ENCODE measurements at places on chromosomes 7 and 10.

DNA sequence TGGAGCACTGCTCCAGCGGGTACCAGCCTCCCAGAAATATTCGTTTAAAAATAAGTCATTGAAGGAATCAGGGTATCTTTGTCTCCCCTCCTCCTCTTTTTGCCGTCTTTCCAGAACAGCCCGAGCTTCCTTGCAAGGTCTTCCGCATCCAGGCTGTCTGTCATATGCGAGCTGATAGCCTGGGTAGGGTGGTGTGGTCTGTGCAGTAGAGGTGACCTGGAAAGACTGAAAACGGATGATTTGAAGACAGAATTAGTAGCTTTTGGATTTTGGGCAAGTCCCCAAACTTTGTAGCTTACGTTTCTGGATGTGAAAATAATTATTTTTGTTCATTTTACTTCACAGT, 480 bp downstream of the VPS50 start:
- peak; percentile 51 for DNase-seq

- no peak for DNase-seq
Measured at GRCh38 chr7:30323006-30323355, 38.6 kb downstream of the ZNRF2 start.

DNA sequence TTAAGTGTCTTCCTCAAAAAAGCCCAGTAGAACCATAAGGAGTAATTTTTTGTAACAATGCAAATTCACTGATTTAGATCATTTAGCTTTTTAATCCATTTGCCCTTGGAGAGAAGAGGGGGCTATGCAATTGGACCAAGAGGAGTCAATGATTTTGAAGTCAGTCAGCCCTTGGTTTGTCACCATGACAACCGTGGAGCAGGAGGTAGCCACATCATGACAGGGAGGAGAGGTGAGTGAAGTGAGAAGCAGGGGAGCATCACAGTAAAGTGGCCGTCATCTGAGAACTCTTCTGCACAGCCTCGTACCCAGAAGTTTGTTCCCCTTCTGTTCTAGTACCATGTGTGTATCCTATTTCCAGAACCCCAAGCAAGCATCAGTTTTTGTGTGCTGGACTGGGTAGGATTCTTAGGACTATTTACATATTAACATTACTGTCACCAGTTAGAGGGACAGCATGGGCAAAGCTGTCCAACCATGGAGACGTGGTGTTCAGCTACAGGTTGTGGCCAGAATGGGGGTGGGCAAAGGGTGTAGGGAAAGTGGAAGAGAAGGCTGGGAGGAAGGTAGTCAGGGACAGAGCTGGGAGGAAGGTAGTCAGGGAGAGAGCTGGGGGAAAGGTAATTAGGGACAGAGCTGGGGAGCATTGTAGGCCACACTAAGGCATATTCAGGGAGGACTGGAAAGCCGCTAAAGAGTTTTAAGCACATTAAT, 13.1 kb downstream of the UBE3C start:
- DNase-seq, result no peak

GRCh38 chr10:102342958-102343357, 52.5 kb upstream of the NFKB2 start:
- DNase-seq, result no peak

DNA sequence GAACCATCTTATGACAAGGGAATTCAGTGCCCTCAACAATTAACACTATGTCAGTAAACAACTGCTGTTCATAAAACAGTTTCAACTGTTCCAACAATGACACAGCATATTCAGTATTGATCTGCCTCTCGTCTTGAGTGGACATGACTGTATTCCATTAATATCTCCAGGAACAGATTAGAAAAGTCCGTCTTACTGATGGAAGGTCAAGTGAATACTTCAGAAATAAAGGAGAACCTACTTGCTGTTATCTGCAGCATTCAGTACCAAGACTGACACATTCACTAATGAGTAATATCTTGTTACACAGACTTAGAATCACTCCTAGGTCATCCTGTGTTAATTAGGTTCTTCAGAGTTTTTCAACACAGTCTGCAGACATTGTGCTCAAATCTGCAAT, 12.1 kb downstream of the KBTBD2 start:
- DNase-seq, result no peak

- peak; percentile 62 for DNase-seq
Measured at GRCh38 chr7:142669074-142669654, 80.1 kb upstream of the PRSS1 start.

DNA sequence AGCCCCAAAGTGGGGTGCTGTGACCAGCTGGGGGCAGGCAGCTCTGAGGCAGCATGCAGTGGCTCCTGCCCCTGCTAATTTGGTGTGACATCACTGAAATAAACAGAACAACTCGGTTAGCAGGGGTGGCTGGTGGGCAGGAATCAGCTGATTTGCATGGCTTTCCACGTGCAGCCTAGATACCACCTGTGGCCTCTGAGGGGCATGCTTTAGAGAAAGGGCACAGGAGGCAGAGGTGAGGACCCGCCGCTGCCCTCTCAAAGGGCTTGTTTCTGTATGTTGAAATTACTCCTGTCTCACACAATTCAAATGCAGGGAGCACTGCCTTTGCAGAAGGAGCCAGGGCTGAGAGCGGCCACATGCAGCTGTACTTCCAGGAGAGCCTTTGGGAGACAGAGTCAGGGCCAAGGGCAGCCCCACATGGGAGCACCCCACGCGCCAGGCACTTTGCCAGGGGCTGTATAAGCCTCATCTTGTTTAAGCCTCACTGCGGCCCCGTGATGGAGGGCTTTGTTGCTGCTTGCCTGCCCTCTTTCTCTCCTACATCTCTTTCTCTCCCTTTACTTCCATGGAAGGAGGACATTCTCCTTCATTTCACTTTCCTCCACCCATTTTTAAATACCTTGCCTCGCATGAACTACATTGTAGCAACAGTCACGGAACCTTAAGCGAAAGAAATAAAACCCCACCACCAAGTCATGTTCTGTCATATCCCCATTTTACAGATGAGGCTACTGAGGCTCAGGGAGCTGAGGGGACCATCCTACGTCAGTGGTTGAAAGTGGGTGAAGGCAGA, 137.7 kb downstream of the ZMIZ1 start:
- no peak for DNase-seq

- DNase-seq, result no peak
Measured at GRCh38 chr10:34145715-34146114, 669.4 kb downstream of the PARD3 start.

Measured in Kasumi-1 (cell line).